CD4-positive, alpha-beta T cell (primary cell): ENCODE measurements at places on chromosomes 2 and 18. TPM values are rescaled to one million over a fixed set of nuclear protein-coding genes. Genes with fewer than 3 reads are reported as not detected.

LRATD1 gene
- not detected for total RNA-seq

DNA sequence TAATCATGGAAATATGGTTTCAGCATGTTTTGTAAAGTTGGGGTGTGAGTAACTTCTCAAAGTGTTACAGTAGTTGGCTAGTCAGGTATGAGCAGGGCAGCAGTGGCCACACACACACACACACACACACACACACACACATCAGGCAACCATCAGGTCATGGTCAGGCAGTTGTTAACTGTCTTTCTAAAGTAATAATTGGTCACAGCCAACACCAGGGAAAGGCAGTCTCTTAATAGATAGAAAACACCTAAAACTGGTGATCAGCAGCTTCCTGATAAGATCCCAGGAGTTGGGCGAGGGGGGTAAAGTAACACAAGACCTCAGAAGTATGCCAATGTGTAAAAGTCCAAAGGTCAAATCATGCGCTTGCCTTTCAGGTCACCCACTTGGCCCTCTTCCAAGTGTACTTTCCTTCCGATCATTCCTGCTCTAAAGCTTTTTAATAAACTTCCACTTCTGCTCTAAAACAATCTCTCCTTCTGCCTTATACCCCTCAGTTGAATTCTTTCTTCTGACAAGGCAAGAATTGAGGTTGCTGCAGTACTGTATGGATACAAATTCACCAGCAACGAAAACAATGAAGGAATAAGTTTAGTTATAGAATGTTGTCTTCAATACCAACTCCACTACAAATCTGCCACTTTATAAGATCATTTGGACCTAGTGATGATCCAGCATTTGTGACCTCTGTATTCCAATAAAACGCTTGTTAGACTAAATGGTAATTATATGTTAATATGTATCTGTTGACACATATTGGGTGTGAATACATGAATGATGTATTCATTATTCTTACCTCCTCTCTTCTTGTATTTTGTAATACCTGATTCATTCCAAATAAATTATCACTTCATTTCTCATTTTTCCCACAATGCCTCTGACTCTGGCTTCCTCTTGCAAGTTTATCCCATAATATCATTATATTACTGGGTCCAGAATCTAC, 254.3 kb downstream of the METTL4 start:
- no peak for DNase-seq

DNA sequence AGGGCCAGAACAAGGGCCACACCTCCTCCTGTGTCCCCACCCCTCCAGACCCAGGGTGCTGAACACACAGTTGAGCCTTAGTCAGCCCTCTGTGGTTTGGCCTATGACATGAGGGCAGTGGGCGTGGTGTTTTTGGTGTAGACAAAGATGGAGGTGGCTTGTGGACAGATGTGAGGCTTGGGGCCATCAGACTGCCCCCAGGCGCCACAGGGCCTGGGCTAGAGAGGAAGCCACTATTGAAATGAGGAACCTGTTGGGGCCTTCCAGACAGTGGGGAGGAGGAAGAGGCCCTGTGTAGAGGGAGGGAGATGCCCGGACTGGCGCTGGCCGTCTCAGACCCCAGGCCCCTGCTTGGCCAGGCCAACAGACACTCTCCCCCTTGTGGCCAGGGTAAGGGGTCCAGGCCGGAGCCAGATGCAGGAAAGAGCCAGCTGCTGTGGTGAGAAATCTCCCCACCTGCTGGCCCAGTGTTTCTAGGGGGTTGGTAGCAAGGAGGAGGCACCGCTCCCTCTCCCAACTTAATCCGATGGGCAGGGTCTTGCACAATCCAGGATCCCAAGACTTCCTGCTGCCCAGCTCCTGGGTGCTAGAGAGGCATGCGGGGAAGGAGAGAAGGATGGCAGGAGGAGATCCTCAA, 53.8 kb downstream of the SMAD7 start:
- DNase-seq: no peak

ANKRD30BL gene
- total RNA-seq: not detected

CUL3 gene
- 115 TPM for total RNA-seq

GRCh38 chr18:63150942-63151421, 168.6 kb downstream of the BCL2 start:
- DNase-seq: no peak

PTPRM gene
- 21.9 TPM for total RNA-seq

DNA sequence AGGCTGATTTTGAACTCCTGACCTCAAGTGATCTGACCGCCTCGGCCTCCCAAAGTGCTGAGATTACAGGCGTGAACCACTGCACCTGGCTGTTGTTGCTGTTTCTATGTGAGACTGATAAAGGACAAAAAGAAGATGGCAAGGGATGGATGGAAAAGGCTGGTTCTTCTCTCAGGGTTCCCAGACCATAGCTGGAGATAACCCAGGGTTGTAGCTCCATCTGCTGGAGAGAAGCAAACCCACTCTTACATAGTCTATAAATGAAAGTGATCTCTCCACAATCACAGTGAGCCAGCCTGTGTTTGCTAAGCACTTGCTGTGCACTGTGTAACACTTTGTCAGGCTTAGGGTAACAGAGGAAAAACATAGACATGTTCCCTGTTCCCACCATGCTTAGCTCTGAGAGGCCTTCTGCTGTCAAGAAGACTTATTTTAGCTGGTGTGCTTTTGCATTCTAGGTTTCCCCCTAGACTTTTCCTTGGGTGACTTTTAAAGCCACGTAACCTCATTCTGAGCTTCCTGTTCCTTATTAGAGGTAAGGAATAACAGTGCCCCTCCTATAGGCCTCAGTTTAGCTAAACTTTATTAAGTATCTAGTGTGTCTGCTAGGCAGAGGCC, 49.7 kb downstream of the LIMS1 start:
- peak; percentile 41 for DNase-seq

GRCh38 chr2:9762941-9763340, 80.3 kb upstream of the TAF1B start:
- DNase-seq: no peak

- no peak for DNase-seq
These were observed 15.7 kb upstream of the CNNM3 start for GRCh38 chr2:96800061-96801004.

DNA sequence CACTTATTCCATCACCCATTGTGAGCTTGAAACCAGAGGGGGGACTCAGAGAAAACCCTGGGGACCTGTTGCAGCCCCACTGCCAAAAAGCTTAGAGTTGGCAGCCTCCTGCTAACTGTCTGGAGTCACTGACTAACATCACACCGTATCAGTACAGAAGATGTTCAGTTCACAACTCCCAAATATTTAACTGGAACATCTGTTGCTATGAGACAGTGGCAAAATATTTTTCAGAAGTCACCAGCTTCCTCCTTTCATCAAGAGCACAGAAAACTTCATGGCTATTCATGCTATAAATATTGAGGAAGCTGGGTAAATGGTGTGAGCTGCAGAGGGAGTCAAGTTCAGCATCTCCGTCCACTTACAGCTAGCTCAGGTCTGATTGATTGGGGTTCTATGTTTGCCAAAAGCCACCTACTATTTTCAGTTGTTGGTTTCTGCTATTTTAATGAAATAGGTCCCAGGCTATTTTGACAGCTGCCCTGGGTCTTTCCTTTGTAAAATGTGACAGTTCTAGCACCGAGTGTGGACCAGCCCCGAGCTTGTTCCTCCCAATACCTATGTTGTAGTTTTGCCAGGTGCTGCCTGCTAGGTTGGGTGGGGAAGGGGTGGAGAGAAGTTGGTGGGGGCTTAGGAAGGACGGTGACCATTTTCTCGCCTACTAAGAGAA, 9.8 kb downstream of the TUBB6 start:
- DNase-seq: no peak
